ENCODE measurements at places on chromosomes 2 and 18.

- no peak for DNase-seq
Observed at GRCh38 chr18:78977637-78978348, 1.8 kb upstream of the SALL3 start.

DNA sequence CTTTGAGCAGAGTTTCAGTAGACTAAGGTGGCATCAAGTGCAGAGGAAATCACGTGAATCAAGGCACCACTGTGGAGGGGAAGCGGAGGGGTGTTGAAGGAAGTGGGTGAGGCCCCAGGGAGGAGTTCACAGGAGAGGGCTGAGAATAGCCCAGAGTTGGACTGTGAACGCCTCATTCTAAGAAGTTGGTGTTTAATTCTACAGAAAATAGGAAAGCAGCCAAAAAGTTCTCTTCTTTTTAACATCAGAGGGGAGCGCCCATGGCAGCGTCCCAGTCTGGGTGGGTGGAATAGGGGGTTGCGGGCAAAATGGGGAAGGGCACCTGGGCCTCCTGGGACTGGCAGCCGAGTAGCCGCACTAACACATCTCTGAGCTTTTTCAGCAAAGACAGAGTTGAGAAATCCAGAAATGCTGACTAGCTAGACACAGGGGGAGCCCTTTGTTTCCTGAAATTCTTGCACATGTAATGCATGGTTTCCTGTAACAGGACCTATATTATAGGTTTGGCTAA, 97.0 kb downstream of the NEB start:
- DNase-seq = peak; percentile 20

GRCh38 chr2:72897785-72898584, 10.8 kb downstream of the SPR start:
- DNase-seq = no peak

GRCh38 chr2:95231723-95232122, 24.4 kb downstream of the ZNF892 start:
- DNase-seq = peak; percentile 8

DNA sequence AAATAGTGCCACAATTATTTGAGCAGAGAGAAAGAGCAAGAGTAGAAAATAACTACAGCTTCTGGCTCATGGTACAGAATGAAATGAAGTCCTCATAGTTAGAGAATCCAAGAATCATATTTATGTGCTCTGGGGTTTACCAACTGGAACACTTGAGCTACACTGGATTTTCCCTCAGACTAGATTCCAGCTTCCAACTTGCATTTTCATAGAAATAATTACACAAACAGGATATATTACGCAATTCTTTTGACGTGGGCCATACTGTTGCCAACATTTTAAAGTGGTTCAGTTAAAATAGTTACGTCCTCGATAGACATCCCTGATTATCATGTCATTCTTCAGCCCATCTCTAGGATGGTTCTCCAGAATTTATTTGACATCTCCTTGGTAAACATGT, 129.2 kb downstream of the ETAA1 start:
- DNase-seq = no peak

DNA sequence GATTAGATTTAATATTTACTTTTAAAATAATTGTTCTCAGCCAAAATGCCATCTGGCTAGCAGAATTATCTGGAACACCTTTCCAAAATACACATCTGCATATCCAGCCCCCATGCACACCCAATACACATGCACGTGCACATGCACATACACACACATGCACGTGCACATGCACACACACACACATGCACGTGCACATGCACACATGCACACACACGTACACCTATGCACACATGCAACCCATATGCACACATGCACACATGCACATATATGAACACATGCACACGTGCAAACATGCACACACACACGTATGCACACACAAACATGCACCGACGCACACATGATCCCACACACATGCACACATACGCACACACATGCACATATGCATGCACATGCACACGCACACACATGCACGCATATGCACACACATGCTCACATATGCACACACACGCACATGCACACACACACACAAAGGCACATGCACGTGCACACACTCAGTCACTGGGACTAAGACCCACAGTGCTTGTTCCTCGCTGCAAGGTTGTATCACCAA, 53.5 kb downstream of the COPS8 start:
- no peak for DNase-seq

DNA sequence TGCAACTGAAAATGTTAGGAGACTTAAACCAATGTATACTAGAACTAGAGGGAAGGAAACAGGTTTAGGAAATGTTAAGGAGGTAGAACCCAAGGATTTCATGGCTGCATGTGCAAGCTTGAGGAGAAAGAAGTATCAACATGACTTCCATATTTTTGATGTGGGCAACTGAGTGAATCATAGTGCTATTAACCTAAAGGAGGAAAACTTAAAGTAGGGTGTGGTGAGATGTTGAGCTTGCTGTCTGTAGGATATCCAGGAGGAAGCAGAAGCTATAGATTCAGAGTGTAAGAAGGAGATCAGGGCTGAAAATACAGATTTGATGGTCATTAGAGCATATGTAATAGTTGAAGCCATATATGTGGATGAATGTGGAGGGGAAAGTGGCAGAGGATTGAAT, 31.5 kb downstream of the NDC80 start:
- DNase-seq = no peak

DNA sequence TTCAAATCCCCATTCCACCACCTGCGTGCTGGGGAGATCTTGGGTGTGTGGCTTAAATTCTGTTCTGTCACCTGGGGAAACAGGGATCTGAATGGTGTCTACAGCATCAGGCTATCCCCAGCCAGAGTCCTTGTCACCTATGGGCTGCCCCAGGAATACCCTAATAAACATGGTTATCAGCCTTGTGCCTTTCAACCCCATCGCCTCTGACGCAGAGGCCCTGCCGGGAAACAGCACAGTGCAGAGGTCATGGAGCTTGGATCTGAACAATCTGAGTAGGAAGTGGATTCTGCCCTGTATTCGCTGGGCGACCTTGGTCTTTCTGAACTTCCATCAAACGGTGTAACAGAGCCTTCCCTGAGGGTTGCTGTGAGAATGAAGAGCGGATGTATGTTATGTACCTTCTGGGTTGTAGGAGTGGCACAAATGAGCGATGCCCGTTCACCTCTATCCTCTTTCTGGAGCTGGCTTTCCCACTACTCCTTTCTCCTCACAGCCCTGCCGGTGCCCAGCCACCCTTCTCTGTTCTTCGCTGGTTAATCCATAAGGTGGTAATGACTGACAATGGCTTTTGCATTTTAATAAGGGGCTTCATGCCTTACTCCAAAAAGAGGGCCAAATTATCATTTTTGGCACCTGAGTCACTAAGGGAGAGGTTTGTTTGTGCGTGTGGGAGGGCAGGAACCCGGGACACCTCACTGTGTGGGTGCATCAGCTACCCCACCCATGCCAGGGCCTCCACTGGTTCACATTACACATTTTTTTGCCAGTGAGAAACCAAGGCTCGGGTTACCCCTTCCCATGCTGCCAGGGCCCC, 256.5 kb downstream of the MYCN start:
- DNase-seq = no peak

- no peak for DNase-seq
Observed at GRCh38 chr2:233840520-233840919, 13.8 kb downstream of the HJURP start.

DNA sequence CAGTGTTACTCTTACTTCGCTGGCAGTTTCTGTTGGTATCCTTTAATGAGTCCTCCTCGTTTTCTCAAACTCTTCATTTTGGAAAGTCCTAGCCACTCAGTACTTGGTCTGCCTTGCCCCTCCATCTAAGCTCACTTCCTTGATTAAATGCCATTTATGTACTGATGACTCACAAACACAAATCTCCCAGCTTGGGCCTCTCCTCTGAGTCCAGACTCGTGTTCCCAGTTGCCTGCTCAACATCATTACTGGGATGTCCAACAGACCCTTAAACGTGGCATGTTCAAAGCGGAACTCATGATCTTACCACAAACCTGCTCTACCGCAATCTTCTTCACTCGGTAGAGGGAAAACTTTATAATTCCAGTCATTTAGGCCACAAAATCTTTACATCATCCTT, 13.8 kb upstream of the CCDC68 start:
- DNase-seq = no peak

GRCh38 chr2:103179798-103180197, 418.0 kb downstream of the TMEM182 start:
- DNase-seq = no peak

Measured in CMK (cell line).